ENCODE measurements at places on chromosomes 3 and 15. TPM values are rescaled to one million over a fixed set of nuclear protein-coding genes. Genes with fewer than 3 reads are reported as not detected.
A peak's percentile ranks its signal among the peaks of the same experiment; 100 is the strongest.

DAZL gene
- not detected for total RNA-seq

ULK4 gene
- 32.5 TPM for total RNA-seq

GRCh38 chr15:63065262-63066221, 23.0 kb downstream of the TPM1 start:
- peaks cover 93% of the 10 kb centered on the region for H3K36me3 ChIP-seq
- H3K27ac ChIP-seq, result peak overlapping the region; percentile 11
- no peak for DNase-seq
- no peaks in the 10 kb centered on the region for H3K4me1 ChIP-seq

CYP11A1 gene
- total RNA-seq, result not detected

GRCh38 chr15:61422773-61423172, 193.7 kb upstream of the RORA start:
- no peaks in the 10 kb centered on the region for H3K27me3 ChIP-seq
- H3K27ac ChIP-seq, result no peak overlapping the region
- no peak for DNase-seq
- no peaks in the 10 kb centered on the region for H3K4me1 ChIP-seq

DNA sequence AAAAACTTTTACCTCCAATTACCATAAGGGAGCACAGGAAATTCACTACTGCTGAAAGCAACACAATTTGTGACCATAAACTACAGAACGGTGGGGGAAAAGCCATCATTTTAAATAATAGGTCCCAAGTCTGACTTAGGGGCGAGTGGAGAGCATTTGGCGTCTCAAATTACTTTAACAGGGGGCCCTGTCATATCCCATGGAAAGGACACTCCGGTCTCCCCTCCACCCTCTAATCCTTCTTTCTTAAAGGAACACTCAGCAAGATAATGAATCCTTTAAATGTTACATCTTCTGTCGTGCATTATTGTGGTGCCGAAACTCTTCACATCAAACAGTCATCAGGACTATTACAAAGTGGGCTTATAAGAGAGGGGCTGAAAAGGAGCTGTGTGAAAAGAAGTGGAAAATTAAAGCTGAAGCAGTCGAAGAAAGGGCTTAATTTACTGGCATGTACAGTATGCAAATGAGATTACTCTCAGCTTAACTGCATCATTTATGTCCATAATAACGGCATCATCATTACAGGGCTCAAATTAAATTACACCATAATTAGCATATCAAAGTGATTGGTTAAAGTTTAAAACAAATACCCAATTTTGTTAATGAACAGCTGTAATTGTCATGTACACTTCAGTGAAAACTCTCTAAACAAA, 342.2 kb downstream of the FOXP1 start:
- H3K36me3 ChIP-seq, result no peaks in the 10 kb centered on the region
- no peaks in the 10 kb centered on the region for H3K27me3 ChIP-seq
- H3K4me3 ChIP-seq, result no peak overlapping the region
- peaks cover 48% of the 10 kb centered on the region for H3K4me1 ChIP-seq
- DNase-seq, result no peak

DNA sequence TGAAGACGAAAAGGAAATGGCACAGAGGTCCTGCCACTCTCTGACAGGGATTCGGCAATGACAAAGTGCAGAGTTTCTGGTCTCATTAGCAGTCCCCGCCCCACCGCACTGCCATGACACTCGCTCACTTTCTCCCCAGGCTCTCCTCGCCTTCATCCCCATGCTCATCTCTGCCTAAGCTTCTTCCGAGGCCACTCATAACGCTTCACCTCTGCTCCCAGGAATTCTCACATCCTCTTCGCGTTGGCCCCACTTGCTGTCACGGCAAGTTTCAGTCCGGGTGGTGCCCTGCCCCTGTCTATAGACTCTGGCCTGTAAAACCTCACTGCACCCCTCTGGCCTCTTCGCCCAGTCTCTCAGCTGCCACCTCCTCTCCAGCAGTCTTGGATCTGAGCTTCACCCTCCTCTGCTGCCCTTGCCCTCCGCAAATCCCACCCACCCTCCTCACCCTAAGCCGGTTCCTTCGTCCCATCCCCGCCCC, 654 bp downstream of the RUBCN start:
- no peaks in the 10 kb centered on the region for H3K36me3 ChIP-seq
- peaks cover 31% of the 10 kb centered on the region for H3K4me1 ChIP-seq
- DNase-seq, result peak; percentile 51
- peak overlapping the region; percentile 88 for H3K27ac ChIP-seq

DNA sequence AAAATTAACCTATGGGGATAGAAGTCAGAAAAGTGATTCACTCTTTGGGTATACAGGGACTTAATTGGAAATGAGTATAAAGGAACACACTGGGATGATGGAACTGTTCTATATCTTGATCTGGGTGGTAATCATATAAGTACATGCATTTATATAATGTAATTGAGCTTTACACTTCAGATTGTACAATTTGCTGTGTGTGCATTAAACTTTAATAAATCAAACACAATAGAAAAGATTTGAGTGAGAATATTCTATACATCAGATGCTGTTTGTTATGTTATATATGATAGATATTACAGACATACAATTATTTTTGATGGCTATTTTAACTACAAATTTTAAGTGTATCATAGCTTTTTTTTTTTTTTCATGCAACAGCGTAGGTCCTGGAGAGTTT, 860.2 kb upstream of the ARPP21 start:
- DNase-seq, result no peak
- no peak overlapping the region for H3K4me3 ChIP-seq
- no peaks in the 10 kb centered on the region for H3K27me3 ChIP-seq
- H3K27ac ChIP-seq, result no peak overlapping the region

- H3K4me3 ChIP-seq, result no peak overlapping the region
- DNase-seq, result no peak
- H3K27me3 ChIP-seq, result no peaks in the 10 kb centered on the region
- H3K4me1 ChIP-seq, result no peaks in the 10 kb centered on the region
- no peak overlapping the region for H3K27ac ChIP-seq
Measured at GRCh38 chr3:71893702-71894479, 108.9 kb upstream of the PROK2 start.

- H3K27ac ChIP-seq, result no peak overlapping the region
- no peak for DNase-seq
- no peaks in the 10 kb centered on the region for H3K27me3 ChIP-seq
Measured at GRCh38 chr3:169809230-169809795, 3.4 kb upstream of the LRRIQ4 start.

DNA sequence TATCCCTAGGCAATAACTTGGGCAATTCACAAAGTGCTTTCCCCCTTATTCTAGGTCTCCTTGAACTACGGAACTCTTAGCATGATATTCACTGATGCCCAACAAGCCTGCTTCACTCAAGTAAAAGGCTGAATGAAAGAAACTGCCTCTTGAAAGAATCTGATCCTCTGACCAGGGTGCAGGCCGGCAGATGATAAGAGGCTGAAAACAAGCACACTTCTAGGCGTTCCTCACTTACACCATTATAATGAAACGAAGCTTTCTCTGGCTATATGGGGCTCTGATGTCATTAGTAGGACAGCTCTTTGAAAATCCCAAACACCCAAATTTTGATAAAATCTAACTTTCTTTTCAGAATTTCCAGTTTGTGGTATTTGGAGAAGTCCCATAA, 28.4 kb downstream of the MAGI1 start:
- H3K27ac ChIP-seq, result peak overlapping the region; percentile 72
- H3K4me1 ChIP-seq, result peaks cover 38% of the 10 kb centered on the region
- H3K27me3 ChIP-seq, result no peaks in the 10 kb centered on the region
- H3K36me3 ChIP-seq, result no peaks in the 10 kb centered on the region
- no peak overlapping the region for H3K4me3 ChIP-seq

DNA sequence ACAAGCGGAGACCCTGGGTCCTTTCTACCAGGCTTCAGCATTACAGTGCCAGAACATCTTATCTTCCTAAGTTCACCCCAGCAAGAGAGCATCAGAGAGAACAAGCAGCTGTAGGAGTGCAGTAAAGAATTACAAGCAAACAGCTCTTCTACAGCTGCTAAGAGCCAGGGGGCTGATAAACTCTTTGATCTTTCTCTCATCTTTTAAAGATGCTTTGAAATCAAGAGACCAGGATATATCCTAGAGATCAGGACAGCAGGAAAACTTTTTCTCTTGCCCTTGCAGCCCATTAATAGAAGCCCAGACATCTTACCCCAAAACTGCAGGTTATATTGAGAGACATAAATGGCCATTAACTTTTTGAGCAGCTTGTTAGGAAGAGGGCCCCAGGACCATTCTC, 198.1 kb downstream of the RSL24D1 start:
- H3K27me3 ChIP-seq, result no peaks in the 10 kb centered on the region
- H3K4me1 ChIP-seq, result no peaks in the 10 kb centered on the region
- H3K27ac ChIP-seq, result no peak overlapping the region
- H3K4me3 ChIP-seq, result no peak overlapping the region

DNA sequence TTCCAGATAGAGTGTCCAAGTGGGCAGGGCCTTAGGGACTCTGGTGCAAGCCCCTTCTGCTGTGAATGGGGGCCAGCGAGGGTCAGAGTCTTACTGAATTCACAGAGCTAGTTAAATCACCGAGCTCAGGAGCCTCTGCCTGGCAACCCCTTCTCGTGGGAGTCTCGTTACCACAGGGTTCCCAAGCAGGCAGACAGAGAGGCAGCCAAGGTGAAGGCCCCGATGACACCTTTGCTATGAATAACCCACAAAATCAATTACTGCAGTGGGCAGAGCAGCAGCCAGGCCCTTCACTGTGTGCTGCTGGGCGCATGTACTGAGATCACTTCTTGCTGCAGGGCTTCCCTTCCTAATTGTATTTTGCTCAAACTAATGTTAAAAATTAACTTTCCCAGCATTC, 56.9 kb downstream of the SPSB4 start:
- DNase-seq, result peak; percentile 45
- no peaks in the 10 kb centered on the region for H3K27me3 ChIP-seq
- no peaks in the 10 kb centered on the region for H3K36me3 ChIP-seq
- no peak overlapping the region for H3K27ac ChIP-seq

NME9 gene
- not detected for total RNA-seq

- H3K4me1 ChIP-seq, result no peaks in the 10 kb centered on the region
- peak; percentile 13 for DNase-seq
- no peaks in the 10 kb centered on the region for H3K27me3 ChIP-seq
- no peak overlapping the region for H3K27ac ChIP-seq
- H3K4me3 ChIP-seq, result no peak overlapping the region
Measured at GRCh38 chr3:152728231-152728980, 106.5 kb upstream of the P2RY1 start.

DNA sequence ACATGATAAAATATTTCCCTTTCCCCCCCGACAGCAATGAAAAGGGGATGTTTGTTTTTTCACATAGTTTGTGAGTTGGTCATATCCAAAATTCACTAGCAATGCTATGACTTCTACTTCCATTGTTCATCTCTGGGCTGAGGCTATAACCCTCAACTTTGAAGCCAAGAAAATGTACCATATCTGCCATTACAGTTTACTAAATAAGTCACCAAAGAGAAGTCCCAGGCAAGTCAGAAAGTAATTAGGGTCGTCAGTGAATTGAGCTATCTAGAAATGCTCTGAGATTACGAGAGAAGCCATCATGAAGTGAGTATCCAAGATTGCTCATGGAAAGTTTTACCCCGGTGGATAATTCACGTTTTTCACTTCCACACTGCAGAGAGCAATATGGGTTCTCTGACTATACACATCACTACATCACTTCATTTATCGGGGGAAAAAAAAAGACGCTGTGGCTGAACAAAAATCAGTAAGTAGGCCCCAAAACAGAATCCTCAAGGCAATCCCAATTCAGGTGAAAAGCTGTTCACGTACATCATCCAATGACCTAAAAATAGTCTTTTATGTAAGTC, 1.4 kb downstream of the PEAK1 start:
- peaks cover 69% of the 10 kb centered on the region for H3K4me1 ChIP-seq
- no peaks in the 10 kb centered on the region for H3K36me3 ChIP-seq
- peak overlapping the region; percentile 77 for H3K4me3 ChIP-seq
- no peak overlapping the region for H3K27ac ChIP-seq
- no peak for DNase-seq
- H3K27me3 ChIP-seq, result no peaks in the 10 kb centered on the region

GRCh38 chr15:75076277-75076676, 52.9 kb downstream of the PPCDC start:
- H3K36me3 ChIP-seq, result no peaks in the 10 kb centered on the region
- no peaks in the 10 kb centered on the region for H3K27me3 ChIP-seq
- H3K4me1 ChIP-seq, result no peaks in the 10 kb centered on the region
- H3K27ac ChIP-seq, result no peak overlapping the region

DNA sequence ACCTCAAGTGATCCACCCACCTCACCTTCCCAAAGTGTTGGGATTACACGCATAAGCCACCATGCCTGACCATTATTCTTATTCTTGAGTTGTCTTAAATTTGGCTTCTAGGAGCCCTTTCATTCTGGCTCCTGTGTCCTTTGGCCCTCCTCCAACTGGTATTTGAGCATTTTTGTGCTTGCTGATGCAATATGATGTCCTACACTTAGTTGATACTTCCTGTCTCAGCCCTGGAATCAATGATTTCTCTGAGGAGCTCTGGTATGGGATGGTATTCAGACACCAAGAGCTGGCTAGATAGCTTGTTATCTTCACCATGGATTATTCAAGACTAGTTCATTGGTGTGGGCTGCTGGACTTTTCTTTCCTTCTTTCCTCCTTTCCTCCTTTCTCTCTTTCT, 25.4 kb downstream of the ZNF621 start:
- no peak overlapping the region for H3K27ac ChIP-seq
- H3K27me3 ChIP-seq, result no peaks in the 10 kb centered on the region
- no peaks in the 10 kb centered on the region for H3K4me1 ChIP-seq
- H3K4me3 ChIP-seq, result no peak overlapping the region

- no peaks in the 10 kb centered on the region for H3K4me1 ChIP-seq
- peak; percentile 74 for DNase-seq
- no peaks in the 10 kb centered on the region for H3K36me3 ChIP-seq
- H3K27ac ChIP-seq, result no peak overlapping the region
- H3K4me3 ChIP-seq, result no peak overlapping the region
Measured at GRCh38 chr3:30199096-30199759, 407.2 kb upstream of the TGFBR2 start.

DNA sequence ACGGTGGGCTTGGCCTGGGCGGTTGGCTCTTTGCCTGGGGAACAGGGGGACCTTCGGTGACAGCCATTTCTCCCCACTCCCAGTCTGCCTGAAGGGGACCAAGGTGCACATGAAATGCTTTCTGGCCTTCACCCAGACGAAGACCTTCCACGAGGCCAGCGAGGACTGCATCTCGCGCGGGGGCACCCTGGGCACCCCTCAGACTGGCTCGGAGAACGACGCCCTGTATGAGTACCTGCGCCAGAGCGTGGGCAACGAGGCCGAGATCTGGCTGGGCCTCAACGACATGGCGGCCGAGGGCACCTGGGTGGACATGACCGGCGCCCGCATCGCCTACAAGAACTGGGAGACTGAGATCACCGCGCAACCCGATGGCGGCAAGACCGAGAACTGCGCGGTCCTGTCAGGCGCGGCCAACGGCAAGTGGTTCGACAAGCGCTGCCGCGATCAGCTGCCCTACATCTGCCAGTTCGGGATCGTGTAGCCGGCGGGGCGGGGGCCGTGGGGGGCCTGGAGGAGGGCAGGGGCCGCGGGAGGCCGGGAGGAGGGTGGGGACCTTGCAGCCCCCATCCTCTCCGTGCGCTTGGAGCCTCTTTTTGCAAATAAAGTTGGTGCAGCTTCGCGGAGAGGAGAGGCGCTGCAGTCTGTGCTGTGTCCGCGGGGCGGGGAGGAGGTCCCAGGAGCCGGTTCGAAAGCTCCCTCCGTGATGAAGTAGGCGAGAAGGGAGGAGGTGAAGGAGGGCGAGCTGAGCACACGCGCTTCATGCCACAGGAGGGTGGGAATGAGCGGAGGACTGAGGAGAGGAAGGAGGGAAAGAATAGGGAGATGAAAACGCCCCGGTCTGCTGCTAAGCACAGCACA, 9.6 kb downstream of the CLEC3B start:
- H3K4me1 ChIP-seq, result peaks cover 43% of the 10 kb centered on the region
- H3K36me3 ChIP-seq, result no peaks in the 10 kb centered on the region
